ENCODE measurements at places on chromosomes 1 and 21.

DNA sequence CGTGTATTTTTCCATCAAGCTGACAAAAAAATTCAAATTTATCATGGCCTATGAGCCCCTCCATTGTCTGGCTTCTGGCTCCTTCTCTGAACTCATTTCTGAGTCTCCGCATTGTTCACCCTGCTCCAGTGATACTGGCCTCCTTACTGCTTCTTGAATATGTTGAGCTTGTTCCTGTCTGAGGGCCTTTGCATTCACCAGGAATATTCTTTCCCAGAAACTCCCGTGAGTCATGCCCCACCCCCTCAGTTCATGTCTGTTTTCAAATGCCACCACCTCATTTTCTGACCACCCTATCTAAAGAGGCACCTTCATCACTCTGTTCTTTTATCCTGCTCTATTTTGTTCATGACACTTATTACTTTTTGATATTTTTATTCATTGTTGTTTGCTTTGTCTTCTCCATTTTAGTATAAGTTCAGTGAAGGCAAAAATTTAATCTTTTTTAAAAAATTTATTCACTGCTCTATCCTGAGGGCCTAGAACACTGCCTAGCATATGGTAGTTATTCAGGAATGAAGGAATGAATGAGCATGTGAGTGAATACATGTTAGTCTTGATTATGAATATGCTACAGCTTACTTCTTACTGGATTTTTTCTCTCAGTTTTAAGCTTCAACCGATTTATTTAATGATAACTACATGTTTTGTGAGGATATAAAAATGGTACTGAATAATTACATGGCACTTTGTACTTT is 140.4 kb upstream of the C1orf105 start:
- no peak overlapping the region for H3K27ac ChIP-seq
- no peak overlapping the region for H3K4me3 ChIP-seq
- no peaks in the 10 kb centered on the region for H3K36me3 ChIP-seq
- no peaks in the 10 kb centered on the region for H3K4me1 ChIP-seq
- no peaks in the 10 kb centered on the region for H3K27me3 ChIP-seq
- DNase-seq = no peak

DNA sequence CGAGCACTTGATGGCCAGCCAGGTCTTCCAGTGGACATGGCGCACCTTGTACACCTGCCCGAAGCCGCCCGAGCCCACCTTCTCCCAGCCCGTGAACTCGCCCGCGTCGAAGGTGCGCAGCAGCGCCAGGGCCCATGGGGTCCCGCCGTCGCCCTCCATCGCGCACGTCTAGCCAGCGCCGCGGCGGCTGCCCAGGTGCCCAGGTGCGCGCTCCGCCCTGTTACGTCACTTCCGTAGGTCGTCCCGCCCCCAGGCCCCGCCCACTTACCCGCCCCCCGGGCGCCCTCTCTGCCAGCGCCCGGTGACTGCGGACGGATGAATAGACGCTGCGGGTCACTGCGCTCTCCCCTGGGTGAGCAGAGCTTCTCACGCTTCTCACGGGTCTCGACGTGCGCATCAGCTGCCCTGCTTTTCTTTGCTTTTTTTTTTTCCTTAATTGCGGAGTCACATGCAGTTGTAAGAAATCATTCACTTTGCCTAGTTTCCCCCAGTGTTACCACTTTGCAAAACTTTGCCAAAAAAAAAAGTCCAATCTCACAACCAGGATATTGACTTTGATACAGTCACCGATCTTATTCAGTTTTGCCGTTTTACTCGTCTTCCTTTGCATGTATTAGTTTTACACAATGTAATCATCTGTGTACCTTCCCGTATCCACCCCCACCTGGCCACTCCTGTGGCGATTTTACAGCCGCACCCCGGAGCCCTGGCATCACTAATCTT is at the start of gene RIPK4:
TSS of gene RIPK4 (minus strand) at position 170 of the 723 bp plus-strand sequence. CDS start at position 159, 11 bp downstream.
- H3K36me3 ChIP-seq = no peaks in the 10 kb centered on the region
- H3K4me1 ChIP-seq = peaks cover 4% of the 10 kb centered on the region
- H3K27ac ChIP-seq = no peak within 1 kb of the TSS
- peaks cover 78% of the 10 kb centered on the region for H3K27me3 ChIP-seq
- DNase-seq = no peak

DNA sequence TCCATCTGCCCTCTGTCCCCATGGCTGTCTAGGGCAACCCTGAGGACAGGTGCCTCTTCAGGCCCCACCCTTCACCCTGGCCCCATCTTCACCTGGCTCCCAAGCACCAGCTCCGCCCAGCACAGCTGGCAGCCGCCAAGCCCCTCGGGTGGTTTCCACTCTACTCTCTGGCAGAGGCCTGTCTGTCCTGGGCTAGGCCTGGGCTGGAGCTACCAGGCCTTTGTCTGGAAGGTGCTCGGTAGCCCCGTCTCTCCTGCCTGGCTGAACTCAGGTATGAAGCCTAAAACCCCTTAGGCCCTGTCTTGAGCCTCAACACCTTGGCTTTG is 17.4 kb downstream of the SDC3 start:
- DNase-seq = no peak
- H3K27ac ChIP-seq = no peak overlapping the region
- no peaks in the 10 kb centered on the region for H3K27me3 ChIP-seq
- H3K4me1 ChIP-seq = peaks cover 43% of the 10 kb centered on the region
- no peaks in the 10 kb centered on the region for H3K36me3 ChIP-seq

DNA sequence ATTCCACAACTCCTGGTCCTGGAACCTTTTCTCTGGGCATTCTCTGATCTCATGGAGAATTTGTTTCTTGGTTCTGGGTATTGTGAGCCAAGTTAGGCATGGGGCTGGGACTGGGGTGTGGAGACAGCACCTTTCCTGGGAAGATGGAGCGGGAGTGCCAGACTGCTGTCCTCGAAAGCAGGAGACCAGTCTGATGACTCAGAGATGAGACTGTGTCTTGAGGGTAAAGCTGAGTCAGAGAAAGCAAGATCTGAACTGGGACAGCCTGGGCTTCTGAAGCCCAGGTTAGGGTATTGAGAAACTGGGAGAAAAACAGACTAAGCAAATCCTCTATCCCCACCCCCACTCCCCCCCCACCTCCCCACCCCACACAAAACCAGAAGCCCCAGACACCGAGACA is 2.2 kb upstream of the KANK4 start:
- no peak overlapping the region for H3K27ac ChIP-seq
- DNase-seq = no peak
- H3K4me3 ChIP-seq = no peak overlapping the region
- peaks cover 4% of the 10 kb centered on the region for H3K4me1 ChIP-seq
- no peaks in the 10 kb centered on the region for H3K36me3 ChIP-seq
